ENCODE measurements at places on chromosomes 7 and 10. TPM values are rescaled to one million over a fixed set of nuclear protein-coding genes. Genes with fewer than 3 reads are reported as not detected.

- peak; percentile 25 for DNase-seq
- H3K36me3 ChIP-seq = no peaks in the 10 kb centered on the region
- H3K27me3 ChIP-seq = peaks cover 58% of the 10 kb centered on the region
- H3K4me3 ChIP-seq = no peak overlapping the region
Observed at GRCh38 chr7:154832557-154833138, 170.3 kb downstream of the PAXIP1 start.

- H3K27me3 ChIP-seq = no peaks in the 10 kb centered on the region
- peaks cover 8% of the 10 kb centered on the region for H3K36me3 ChIP-seq
- no peak overlapping the region for H3K4me3 ChIP-seq
- peak overlapping the region; percentile 98 for H3K27ac ChIP-seq
Observed at GRCh38 chr10:15123749-15124184, 26.6 kb downstream of the RPP38 start.

DNA sequence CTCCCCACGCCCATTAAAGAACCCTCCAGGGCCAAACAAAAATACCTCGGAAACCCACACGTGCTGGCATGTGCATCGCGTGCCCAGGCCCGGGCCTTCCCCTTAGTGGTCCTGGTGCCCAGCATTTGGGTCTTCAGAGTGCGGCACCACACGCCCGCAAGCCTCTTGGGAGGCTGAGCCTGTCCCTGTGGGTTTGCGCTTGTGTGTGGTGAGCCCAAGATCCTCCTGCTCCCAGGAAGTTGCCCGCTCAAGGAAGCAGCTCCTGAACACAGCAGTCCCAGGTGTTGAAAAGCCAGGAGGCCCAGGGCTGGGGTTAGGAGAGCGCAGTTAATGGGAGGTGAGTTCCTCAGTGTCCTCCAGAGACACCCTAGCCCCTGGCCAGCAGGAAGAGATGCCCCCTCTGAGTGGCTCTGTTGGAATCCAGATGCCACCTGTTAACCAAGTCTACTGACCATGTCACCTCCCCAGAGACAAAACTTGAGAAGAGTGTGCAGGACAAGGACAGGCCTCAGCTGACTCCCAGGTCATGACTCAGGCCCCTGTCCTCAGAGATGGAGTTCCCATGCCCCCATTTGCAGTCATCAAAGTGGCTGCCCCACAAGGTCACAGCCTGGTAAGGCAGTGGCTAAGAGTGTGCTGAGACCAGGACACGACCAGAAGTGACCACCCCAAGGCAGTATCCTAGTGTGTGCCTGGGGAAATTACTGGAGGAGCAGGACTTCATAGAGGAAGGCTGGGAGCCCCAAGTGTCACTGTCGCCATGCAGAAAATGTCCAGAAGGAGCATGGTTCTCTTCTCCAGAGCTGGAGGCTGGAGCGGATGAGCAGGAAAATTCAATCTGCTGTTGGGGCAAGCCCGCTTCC lies 5.2 kb downstream of the FZD9 start:
- H3K4me1 ChIP-seq = peaks cover 9% of the 10 kb centered on the region

DNA sequence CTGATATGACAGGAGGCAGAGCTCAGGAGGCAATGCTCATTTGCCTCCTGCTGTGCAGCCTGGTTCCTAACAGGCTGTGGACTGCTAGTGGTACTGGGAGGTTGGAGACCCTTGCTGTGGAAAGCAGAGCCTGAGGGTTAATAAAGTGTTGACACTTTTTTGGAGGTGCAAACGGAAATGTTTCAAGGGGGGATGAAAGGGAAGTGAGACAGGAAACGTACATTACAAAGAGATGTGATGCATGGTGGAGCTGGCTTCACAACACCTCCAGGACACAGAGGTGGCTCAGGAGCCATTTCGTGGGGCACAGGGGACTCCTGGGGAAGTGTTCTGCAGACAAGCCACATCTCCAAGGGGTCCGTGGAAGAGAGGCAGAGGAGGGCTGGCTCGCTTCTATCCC lies 137.6 kb upstream of the SVIL start:
- no peak overlapping the region for H3K4me3 ChIP-seq
- no peak for DNase-seq
- H3K4me1 ChIP-seq = no peaks in the 10 kb centered on the region

GRCh38 chr10:44807451-44807850 lies 103.7 kb upstream of the TMEM72 start:
- no peak overlapping the region for H3K4me3 ChIP-seq
- no peaks in the 10 kb centered on the region for H3K36me3 ChIP-seq
- H3K27me3 ChIP-seq = no peaks in the 10 kb centered on the region
- H3K4me1 ChIP-seq = no peaks in the 10 kb centered on the region
- no peak overlapping the region for H3K27ac ChIP-seq
- no peak for DNase-seq

DNA sequence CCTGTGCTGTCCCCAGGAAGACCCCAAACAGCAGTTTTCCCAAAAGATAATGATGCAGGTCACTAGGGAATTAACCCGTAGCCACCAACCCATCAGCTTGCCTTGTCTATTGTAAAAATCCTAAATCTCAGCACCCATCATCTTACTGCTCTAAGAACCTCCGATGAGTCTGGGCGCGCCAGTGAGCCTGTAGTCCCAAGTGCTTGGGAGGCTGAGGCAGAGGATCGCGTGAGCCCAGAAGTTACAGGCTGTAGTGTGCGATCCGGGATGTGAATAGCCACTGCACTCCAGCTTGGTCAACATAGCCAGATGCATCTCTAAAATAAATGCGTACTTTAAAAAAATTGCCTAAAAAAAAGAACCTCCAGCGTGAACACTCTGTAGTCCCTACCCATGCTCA lies 951 bp downstream of the AS3MT start:
- H3K4me3 ChIP-seq = no peak overlapping the region
- DNase-seq = no peak
- H3K27me3 ChIP-seq = no peaks in the 10 kb centered on the region
- H3K4me1 ChIP-seq = no peaks in the 10 kb centered on the region
- H3K36me3 ChIP-seq = no peaks in the 10 kb centered on the region

GRCh38 chr7:142425281-142425680 lies 167.4 kb upstream of the PRSS58 start:
- no peak overlapping the region for H3K27ac ChIP-seq
- no peaks in the 10 kb centered on the region for H3K36me3 ChIP-seq
- H3K27me3 ChIP-seq = no peaks in the 10 kb centered on the region
- no peak for DNase-seq
- H3K4me3 ChIP-seq = no peak overlapping the region
- H3K4me1 ChIP-seq = peaks cover 6% of the 10 kb centered on the region

- no peak overlapping the region for H3K27ac ChIP-seq
- peaks cover 40% of the 10 kb centered on the region for H3K27me3 ChIP-seq
- H3K36me3 ChIP-seq = no peaks in the 10 kb centered on the region
- no peak overlapping the region for H3K4me3 ChIP-seq
- DNase-seq = no peak
Observed at GRCh38 chr10:104577861-104578521, 63.1 kb upstream of the SORCS3 start.

GRCh38 chr10:18303851-18304801 lies 163.9 kb downstream of the CACNB2 start:
- no peaks in the 10 kb centered on the region for H3K4me1 ChIP-seq
- H3K4me3 ChIP-seq = no peak overlapping the region
- no peaks in the 10 kb centered on the region for H3K36me3 ChIP-seq
- DNase-seq = no peak
- no peak overlapping the region for H3K27ac ChIP-seq

DNA sequence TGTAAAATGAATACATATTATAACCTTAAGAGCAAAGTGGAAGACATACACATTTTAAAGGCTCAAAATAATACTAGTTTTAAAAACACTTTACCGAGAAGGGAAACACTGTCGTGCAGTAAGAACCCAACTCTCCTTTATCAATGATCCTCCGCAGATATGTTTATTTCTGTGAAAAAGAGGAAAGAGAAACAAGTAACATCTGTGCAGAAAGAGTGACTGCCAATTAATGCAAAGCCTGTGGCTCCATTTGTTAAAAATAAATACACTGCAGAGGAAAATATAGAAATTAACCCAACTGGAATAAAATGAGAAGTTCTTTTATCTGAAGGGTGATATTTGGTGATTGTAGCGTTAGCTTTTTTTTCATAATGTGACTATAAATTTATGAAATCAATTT lies 62.7 kb downstream of the HGF start:
- no peaks in the 10 kb centered on the region for H3K36me3 ChIP-seq
- DNase-seq = no peak
- peaks cover 14% of the 10 kb centered on the region for H3K4me1 ChIP-seq
- H3K27me3 ChIP-seq = no peaks in the 10 kb centered on the region

DNA sequence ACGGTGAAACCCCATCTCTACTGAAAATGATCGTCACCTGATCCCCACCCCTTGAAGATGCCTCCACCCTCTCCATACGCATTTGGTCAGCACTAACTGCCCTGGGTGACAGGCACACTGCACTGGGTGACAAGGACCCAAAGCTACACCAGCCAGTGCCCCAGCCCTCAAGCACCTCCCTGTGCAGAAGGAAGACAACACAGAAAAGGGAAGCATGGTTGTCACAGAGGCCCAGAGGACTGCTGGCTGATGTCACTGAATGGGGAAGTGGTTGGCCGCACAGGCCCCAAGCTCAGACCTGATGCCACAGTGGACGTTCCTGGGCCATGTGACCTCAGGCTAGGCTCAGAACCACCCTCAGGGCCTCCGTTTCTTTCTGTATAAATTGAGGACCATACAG lies 4.2 kb upstream of the PILRA start:
- H3K27ac ChIP-seq = no peak overlapping the region
- H3K4me3 ChIP-seq = no peak overlapping the region
- 0 out of 2 replicates have a peak, but pooled peaks cover 4% of the 10 kb centered on the region for H3K36me3 ChIP-seq
- H3K27me3 ChIP-seq = no peaks in the 10 kb centered on the region
- H3K4me1 ChIP-seq = no peaks in the 10 kb centered on the region

DNA sequence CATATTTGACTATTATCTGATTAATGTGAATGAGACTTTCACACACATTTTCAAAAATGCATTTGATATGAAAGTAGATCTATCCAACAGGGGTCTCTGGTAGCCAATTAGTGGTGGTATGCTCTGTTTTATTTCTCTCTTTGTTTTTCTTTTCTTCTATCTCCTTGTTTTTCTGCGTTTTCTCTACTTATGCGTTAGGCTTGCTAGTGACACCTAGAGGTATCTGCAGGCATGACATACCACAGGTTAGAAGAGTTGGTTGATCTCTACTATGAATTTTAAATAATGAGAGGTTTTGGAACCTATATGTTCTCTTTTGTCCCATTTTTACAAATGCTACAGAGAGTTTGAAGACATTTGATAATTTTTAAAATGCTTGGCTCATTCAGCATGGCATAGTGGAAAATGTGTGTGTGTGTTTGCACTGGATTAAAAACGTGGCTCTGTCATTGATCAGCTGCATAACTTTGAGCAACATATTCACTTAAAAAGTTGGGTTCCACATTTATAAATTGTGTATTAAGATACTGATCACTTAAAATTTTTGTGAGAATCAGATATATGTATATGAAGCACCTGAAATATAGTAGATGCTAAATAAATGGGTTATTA lies 28.1 kb upstream of the PLXDC2 start:
- no peaks in the 10 kb centered on the region for H3K4me1 ChIP-seq
- H3K4me3 ChIP-seq = no peak overlapping the region
- peak; percentile 55 for DNase-seq
- no peaks in the 10 kb centered on the region for H3K27me3 ChIP-seq

DNA sequence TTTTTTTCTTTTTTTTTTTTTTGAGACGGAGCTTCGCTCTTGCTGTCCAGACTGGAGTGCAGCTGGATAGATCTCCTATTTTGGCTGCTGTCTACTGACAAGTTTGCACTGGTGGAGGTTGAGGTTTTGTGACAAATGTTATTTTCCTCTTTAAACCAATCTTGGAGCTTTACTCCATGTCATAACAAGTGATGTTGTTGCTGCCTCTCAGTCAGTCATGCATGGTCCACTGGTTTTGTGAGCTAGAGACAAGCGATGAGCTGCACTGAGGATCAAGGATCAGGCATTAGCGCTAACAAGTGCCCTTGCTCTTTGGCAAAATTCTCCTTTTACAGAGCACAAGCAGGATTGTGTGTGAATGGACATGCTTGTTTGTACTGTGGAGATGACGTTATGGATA lies 805 bp upstream of the WDFY4 start:
- H3K27me3 ChIP-seq = peaks cover 48% of the 10 kb centered on the region
- no peaks in the 10 kb centered on the region for H3K36me3 ChIP-seq
- H3K4me1 ChIP-seq = no peaks in the 10 kb centered on the region
- H3K27ac ChIP-seq = no peak overlapping the region
- no peak for DNase-seq
- H3K4me3 ChIP-seq = no peak overlapping the region

GRCh38 chr10:73937333-73938043 lies 26.6 kb downstream of the PLAU start:
- H3K36me3 ChIP-seq = no peaks in the 10 kb centered on the region
- no peaks in the 10 kb centered on the region for H3K27me3 ChIP-seq
- H3K4me1 ChIP-seq = peaks cover 39% of the 10 kb centered on the region
- peak; percentile 52 for DNase-seq
- peak overlapping the region; percentile 2 for H3K27ac ChIP-seq

GRCh38 chr10:522350-522749 lies 167.1 kb downstream of the DIP2C start:
- H3K27me3 ChIP-seq = no peaks in the 10 kb centered on the region
- no peaks in the 10 kb centered on the region for H3K4me1 ChIP-seq
- H3K27ac ChIP-seq = no peak overlapping the region
- no peaks in the 10 kb centered on the region for H3K36me3 ChIP-seq

GRCh38 chr7:69640925-69641594 lies 42.8 kb downstream of the AUTS2 start:
- no peaks in the 10 kb centered on the region for H3K27me3 ChIP-seq
- H3K4me3 ChIP-seq = no peak overlapping the region
- no peak for DNase-seq
- H3K27ac ChIP-seq = no peak overlapping the region

DNA sequence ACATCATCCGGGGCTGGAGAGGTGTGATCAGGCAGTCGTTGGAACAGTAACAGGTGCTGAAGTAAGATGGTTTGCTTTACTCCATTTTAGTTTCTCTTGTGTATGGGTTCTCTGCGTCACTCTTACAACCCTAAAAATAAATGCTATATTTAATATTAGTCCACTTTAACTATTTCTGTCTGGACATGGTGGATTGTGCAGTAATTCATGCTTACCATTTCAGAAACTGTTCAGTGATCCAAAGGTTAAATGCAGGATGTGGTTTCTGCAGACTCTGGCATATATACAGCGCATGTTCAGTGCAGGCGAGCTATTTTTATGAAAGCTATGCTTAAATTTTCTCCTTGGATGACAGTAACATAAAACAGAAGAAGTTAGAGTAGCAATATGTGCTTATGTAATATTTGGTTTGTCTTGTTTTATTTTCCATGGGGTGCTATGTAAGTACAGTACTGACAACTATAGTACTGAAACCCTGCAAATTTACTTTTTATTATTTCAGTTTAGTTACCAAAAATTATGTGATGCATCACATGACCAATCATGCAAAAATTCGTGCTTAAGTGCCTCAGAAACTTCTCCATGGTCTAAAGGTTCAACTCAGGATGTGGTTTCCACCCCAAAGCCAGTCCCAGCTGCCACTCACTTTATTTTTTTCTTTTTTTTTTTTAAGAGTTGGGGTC lies 46.6 kb upstream of the GRID1 start:
- DNase-seq = no peak
- H3K27ac ChIP-seq = no peak overlapping the region
- no peaks in the 10 kb centered on the region for H3K36me3 ChIP-seq
- no peaks in the 10 kb centered on the region for H3K27me3 ChIP-seq

GRCh38 chr7:149868623-149869290 lies 5.0 kb upstream of the ATP6V0E2 start:
- peaks cover 4% of the 10 kb centered on the region for H3K4me1 ChIP-seq
- no peak for DNase-seq
- no peak overlapping the region for H3K27ac ChIP-seq
- H3K4me3 ChIP-seq = no peak overlapping the region
- no peaks in the 10 kb centered on the region for H3K27me3 ChIP-seq
- no peaks in the 10 kb centered on the region for H3K36me3 ChIP-seq

Gene CHST3
- 17.0 TPM for total RNA-seq

Gene FAM25G
- not detected for total RNA-seq

Gene ATG9B
- total RNA-seq = 1.2 TPM

Gene SHTN1
- total RNA-seq = 9.0 TPM

Gene RBM20
- 1.3 TPM for total RNA-seq

Gene LRRC17
- total RNA-seq = not detected

Gene UTF1
- total RNA-seq = not detected

Gene SORCS1
- 0.11 TPM for total RNA-seq

Data from PC-3 (cell line).